Right hindlimb (tissue), 1 donor: ENCODE measurements at places on chromosomes 1 and 21.
A peak's percentile ranks its signal among the peaks of the same experiment; 100 is the strongest.

DNA sequence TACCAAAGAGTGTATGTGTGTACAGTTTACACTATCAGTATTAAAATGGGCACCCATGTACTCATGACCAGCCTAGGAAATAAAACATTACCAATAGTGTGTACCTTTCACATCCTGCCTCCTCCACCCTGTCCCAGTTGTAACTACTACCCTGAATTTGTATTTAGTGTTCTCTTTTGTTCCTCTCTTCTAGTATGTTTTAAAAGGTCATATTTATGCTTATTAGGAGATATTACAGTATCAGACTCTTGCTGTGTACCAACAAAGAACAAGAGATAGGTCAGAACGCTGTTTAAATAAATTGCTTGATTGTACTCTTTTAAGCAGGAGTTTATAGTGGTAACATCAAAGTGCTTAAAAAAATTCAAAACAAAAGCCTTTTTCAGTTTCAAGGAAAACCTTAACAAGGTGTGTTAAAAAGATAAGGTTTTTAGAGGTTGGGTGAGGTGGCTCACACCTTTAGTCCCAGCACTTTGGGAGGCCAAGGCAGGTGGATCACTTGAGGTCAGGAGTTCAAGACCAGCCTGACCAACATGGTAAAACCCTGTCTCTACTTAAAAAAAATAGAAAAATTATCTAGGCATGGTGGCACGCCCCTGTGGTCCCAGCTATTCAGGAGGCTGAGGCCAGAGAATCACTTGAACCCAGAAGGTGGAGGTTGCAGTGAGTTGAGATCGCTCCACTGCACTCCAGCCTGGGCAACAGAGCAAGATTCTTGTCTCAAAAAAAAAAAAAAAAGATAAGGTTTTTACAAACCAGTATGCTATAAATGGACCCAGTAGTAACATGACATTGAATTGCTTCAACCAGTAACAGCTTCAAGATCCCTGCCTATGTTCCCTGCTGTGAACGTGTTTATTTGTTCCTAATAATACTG, 35.9 kb downstream of the MPZL1 start:
- no peak for DNase-seq

- DNase-seq: no peak
Measured at GRCh38 chr1:188652678-188653077, 1823.9 kb downstream of the PLA2G4A start.

DNA sequence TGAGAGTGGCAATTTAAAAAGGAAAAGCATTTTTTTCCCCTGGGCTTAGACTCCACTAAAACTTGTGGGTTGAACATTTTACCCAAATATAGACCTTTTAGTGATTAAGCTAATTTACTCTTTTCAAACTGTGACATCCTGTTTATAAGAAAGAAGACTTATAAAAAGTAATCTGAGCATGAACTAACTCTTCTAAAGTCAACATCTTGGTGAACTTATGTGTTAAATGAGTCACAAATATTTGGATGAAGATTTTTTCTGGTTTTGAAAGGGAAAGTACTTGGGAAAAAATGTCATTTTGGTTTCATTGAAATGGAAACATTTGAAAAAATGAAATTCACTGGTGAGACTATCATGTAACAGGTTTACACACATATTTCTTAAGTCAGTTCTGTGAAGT, 109.8 kb downstream of the KCNK2 start:
- no peak for DNase-seq

DNA sequence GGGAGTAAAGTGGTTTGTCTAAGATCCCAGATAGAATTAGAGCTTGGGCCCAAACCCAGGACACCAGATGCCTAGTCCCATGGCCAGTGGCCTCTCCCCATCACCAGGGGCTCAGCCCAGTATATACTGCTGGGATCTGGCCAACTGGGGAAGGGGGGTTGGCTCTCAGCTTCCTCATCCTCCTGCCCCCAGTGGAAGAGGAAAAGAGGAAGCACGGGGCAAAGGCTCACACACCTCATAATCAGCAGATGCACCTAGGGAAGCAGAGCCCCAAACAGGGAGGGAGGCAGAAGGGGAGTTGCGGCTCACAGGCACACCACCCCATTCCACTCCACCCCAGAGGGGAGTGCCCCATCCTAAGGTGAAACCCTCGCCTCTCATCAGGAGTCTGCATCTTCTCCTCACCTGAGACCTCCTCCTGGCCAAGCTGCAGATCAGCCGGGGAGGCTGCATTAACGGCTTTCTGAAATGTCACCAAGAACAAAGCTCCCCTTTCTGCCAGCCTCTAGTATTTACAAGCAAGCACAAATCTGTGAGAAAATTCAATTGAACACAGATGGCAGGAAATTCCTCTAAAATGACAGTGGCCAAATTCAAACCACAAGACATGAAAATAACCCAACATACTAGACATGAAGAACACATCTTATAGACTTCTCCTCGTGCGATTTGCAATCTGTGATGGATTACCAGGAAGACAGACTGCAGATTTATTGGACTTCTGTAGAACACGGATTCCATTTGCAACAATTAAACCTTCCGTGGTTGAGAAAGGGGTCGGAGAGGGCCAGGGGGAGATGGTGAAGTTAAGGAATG, 82.8 kb downstream of the GLIS1 start:
- DNase-seq: peak; percentile 9

DNA sequence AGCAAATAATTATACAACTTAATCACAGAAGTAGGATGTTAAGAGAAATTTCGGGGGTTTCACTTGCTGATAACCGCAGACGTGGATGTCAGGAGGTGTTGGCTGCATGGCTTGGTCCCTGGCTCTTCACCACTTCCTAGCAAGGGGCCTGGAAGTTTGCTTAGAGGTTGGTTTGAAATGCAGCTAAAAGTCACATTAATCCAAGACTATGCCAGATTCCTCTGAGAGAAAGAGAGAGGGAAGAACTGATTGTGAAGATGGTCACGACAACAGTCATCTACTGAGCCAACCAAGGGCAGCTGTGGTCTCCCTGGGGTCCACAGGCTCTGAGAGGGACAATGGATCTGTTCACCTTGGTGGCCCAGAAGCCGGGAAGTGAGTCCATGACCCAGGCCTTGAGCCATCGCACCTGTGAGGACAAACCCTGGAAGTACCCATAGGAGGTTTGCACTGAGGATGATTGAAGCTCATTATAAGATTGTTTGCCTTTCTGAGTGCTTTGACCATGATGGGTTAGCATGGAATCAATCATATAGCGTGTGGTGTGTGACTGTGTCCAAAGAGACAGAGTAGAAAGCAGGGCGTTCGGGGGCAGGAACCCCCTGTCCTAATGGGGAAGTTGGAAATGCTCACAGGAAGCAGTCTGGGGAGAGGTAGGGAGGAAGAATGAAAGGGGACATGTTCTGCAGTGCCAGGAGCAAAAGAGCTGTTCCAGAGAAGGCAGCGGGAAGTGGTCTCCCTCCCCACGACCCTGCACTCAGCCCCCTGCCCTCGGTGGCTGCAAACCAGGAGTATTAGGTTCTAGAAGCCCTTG, 47.1 kb downstream of the UMODL1 start:
- no peak for DNase-seq

- DNase-seq: peak; percentile 86
Measured at GRCh38 chr1:111729271-111729921, 9.8 kb downstream of the INKA2 start.

DNA sequence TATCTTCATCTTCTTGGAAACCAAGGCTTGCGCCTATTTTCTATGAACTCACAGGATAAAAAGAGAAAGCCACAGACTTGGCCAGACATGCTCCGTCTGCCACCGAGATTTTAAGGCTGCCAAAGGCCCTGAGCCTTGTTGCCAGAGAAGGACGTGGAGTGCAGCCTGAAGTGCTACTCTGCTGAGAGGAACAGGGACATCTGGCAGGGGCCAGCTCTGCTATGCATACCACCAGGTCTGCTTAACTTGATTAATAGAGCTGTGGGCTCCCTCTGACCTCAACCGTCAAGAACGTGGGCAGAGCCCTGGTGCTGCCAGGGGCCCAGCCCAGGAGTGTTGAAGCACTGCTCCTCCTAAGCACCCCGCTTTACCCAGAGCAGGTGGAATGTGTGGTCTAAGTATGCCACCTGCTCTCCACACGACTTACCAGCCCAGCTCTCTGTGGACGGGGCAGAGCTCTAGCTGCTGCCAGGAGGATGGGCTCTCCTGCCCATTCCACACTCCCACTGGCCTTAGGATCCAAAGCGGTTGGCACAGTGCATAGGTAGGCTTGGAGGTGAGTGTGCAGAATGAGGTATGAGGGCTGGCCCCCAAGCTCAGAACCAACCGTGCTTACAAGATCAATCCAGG, 10.6 kb downstream of the HCRTR1 start:
- no peak for DNase-seq

DNA sequence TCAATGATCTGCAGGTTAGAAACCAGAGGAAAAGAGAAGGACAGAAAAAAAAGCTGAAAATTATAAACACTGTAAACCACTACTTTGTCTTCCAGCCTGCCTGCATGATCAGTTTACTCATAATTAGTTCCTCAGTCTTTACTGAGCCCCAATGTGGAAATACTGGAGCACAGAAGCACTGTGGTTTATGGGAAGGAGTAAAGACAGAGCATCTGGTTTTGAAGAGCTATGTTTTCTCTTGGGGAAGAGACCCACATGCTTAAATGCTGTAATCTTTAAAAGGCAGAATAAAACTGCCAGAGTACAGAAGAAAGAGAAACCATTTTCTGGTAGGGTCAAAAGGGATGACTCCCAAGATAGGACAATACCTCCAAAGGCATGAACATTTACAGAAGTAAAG, 159.0 kb upstream of the ZNHIT6 start:
- no peak for DNase-seq

GRCh38 chr1:206651958-206652890, 16.9 kb downstream of the DYRK3 start:
- no peak for DNase-seq

DNA sequence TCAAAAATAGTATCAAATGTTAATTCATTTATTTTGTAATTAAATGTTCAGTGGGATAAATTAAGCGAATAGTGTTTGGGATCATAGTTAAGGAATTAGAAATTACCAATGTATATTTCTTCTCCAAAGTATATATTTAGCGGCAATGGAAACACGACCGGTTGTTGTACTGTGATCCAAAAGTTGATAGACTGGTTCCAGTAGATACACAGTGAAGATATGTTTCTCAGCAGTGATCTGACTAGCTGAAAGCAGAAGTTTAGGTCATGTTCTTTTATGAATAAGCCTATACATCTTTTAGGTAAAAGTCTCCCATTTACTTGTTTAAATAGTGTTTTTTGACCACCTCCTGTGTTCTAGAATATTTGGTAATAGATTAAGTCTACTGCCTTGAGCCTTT, 8.8 kb downstream of the USP16 start:
- no peak for DNase-seq

DNA sequence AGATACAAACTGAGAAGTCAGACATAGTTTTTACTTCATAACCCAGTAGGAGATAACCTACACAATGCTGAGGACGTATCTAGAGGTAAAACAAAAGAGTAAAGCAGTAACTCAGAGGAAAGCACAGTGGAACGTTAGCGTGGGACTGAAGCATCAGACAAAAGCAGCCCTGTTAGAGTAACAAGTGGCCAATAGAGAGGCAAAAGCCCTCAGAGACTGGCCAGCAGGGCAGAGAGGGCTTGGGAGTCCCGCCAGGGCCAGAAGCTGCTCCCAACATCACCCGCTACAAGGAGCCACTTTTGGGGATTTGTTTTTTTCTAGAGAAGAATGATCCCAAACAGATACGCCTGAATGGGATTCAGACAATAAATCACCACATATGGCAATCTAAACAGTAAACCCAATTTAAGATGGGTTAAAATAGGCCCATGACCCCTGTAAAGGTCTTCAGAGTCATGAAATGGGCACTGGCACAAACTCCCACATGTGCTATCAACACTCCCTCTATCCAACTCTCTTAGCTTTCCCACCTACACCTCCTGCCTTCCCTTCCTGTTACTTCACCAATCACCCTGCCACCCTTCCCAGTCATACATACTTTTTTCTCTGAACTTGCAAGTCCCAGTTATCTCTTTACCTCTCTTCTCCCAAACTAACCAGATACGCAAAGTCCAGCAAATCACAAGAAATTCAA, 17.2 kb downstream of the TADA1 start:
- DNase-seq: no peak

- no peak for DNase-seq
Measured at GRCh38 chr1:147473733-147474049, 67.6 kb upstream of the BCL9 start.

- no peak for DNase-seq
Measured at GRCh38 chr1:200793677-200794076, 55.0 kb downstream of the CAMSAP2 start.

DNA sequence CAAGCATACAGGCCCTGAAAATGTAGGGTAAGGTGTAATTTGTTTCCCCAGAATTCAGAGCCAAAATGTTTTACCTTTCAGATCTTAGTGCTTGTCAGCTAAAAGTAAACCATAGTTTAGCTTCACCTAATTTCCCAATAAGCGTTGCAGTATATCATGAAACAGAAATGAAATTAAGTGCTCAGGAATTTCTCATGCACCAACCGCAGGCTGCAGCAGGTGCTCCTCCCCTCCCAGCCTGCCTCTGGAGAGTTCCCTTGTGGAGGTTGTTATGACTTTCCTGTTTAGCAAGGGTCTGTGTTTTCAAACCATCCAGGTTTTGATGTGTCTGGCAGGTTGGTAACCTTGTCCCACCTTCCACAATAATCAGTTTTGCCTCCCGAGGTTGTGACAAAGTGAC, 118.5 kb downstream of the HLX start:
- no peak for DNase-seq

DNA sequence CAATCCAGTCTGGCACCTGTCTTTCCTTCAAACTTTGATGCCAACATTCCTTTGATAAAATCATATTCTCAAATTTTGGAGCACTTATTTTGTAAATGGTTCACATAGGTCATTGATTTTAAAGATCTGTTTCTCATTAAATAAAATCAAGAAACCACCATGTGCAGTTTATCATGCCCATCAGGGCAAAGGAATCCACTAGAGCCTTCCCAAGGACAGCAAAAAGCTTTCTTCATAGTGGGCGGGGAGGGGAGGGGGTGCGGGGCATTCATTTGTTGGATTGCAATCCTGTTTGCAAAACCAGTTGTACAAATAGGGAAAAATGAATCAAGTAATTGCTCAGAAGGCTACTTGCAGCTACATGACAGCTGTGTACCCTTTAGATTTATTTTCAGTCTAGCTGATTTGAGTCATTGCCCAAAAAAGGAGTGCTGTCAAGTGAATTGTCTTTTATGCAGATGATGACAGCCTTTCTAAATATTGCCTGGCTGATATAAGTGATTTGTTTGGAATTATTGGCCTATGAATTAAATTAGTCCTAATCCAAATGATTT, 23.0 kb downstream of the LRRC8B start:
- no peak for DNase-seq

DNA sequence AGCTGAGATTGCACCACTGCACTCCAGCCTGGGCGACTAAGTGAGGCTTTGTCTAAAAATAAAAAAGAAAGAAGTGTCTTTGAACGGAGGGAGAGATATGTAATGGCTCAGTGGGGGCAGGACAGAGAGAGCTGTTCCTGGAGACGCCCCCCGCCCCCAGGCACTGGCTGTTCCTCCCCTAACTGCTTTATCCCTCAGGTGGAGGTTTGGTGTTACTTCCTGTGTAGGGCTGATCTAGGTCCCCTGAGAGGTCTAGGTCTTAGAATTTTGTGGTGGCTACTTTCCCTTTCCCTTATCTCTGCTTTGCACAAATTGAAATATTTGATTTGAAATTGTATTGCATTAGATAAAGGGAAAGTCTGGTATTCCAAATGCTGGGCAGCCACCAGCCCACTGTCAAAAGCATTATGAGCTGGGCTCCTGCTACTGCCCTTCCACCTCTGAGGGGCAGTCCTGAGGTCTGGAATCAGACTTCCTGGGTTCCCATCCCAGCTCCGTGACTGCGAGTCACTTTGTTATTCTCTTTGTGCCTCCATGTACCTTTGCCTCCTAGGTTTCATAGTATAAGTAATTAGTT, 134.8 kb upstream of the KIF26B start:
- DNase-seq: no peak

- DNase-seq: peak; percentile 3
Measured at GRCh38 chr1:201606096-201606495, 67.2 kb downstream of the NAV1 start.
